Placental pericyte (primary cell): ENCODE measurements at places on chromosomes 16 and 17. TPM values are rescaled to one million over a fixed set of nuclear protein-coding genes. Genes with fewer than 3 reads are reported as not detected.

Gene BBS2
- total RNA-seq, result 36.1 and 40.0 TPM in 2 replicates

Gene C16orf92
- not detected in 2 replicates for total RNA-seq

Gene PMFBP1
- total RNA-seq, result 0.29 TPM in 1 of 2 replicates, not detected in the other

Gene HS3ST3A1
- total RNA-seq, result 26.3 and 77.5 TPM in 2 replicates

Gene CCL5
- total RNA-seq, result 0.29 TPM in 1 of 2 replicates, not detected in the other

Gene CASKIN1
- under 0.01 and 0.22 TPM in 2 replicates for total RNA-seq

Gene INCA1
- 0.22 and 0.43 TPM in 2 replicates for total RNA-seq
